Type B pancreatic cell (in vitro differentiated cells): ENCODE measurements at places on chromosomes 2 and 18.

DNA sequence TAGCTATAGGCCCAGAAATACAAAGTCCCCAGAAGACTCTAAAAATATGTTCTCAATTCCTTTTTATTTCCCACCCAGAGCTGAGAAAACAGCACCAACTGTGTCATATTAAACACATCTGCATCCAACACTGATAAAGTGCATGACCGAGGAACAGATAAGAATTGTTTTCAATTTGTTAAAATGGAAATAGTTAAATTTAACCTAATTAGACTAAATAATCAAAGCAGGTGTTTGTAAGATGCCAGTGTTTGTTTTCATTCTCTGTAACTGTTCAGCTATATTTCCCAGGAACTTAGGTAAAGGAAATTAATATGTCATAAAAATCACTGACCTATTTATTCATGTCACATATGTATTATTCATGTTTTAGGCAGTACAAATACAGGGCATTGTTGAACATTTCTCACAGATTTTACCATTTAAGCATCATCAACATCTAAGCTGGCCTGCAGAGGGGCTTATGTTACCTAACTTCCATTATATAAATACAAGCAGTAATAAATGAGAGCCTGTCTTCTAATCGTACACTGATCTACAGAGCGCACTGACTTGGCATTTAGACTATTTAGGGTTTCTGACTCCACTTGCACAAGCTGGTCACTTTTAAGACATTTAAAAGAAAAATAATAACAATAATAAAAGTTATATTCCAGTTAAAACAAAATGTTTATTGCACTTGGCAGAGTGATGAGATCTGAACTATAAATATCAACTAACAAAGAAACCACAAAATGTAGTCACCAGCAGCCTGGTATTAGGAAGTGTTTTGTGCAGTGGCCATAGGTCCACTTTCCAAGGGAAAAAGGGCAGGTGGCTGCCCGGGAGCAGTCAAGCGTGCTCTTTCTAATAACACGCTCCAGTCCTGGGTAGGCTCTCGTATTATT is 86.6 kb upstream of the ZFP36L2 start:
- no peak for DNase-seq

GRCh38 chr2:223459328-223459939 is 142.7 kb downstream of the SCG2 start:
- DNase-seq, result no peak

DNA sequence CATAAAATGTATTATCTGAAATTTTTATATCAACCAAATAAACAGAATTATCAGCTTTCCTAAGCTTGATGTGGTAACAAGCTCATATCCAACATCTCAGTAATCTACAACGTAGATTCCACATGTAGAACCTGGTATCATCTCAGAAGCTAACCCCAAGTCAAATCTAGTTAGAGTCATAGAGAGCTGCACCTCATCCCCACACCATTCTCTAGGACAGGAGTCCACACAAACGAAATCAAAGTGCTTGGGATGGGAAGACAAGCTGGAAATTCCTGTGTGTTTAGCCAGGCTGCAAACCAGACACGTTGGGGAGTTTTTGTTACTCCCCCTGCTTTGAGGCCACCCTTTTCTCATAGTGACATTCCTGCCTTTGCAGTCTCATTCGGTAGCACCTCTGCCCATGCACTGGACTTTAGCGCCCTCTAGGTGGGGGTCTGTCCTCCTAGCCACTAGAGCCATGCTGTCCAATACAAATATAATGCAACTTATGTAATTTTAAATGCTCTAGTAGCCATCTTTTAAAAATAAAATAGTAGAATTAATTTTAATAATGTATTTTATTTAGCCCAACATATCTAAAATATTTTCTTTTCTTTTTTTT is 28.1 kb upstream of the SATB2 start:
- DNase-seq, result no peak

GRCh38 chr2:28927878-28928277 is 33.4 kb downstream of the WDR43 start:
- no peak for DNase-seq

- DNase-seq, result no peak
Measured at GRCh38 chr18:49966090-49966489, 152.8 kb upstream of the ACAA2 start.

GRCh38 chr2:239685556-239685955 is 284.7 kb upstream of the HDAC4 start:
- peak; percentile 48 for DNase-seq

DNA sequence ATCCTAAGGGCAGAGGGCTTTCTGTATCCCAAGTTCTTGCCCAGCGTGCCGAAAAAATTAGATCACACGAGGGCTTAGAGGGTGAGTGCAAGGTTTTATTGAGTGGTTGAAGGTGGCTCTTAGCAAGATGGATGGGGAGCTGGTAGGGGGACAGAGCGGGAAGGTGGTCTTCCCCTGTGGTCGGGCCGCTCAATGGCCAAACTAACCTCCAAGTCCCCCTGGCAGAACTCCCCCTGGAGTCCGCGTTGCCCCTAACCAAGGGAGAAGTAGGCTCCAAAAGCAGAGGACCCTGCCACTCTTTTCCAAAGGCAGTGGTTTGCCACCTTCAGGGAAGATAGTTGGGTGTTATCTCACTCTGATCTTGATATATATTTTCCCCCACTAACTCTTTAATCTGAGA is 63.4 kb downstream of the LYPD1 start:
- no peak for DNase-seq

DNA sequence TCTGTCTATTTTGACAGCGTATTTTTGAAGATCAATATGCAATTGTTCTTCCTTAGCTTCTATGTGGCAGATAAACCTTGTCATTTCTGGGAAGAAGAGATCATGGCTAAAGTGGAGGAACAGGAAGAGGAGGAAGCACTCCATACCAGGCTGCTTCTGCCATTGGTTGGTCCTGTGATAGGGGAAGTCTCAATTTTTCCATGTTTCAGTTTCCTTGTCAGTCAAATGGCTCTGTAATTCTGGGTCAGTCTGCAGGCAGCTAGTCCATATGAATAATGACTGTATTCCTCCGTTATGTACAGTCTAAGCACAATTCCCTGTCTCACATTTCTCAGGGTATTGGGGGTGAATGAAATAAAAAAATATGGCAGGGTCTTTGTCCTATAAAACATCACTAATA is 277.6 kb upstream of the CXCR4 start:
- DNase-seq, result no peak

DNA sequence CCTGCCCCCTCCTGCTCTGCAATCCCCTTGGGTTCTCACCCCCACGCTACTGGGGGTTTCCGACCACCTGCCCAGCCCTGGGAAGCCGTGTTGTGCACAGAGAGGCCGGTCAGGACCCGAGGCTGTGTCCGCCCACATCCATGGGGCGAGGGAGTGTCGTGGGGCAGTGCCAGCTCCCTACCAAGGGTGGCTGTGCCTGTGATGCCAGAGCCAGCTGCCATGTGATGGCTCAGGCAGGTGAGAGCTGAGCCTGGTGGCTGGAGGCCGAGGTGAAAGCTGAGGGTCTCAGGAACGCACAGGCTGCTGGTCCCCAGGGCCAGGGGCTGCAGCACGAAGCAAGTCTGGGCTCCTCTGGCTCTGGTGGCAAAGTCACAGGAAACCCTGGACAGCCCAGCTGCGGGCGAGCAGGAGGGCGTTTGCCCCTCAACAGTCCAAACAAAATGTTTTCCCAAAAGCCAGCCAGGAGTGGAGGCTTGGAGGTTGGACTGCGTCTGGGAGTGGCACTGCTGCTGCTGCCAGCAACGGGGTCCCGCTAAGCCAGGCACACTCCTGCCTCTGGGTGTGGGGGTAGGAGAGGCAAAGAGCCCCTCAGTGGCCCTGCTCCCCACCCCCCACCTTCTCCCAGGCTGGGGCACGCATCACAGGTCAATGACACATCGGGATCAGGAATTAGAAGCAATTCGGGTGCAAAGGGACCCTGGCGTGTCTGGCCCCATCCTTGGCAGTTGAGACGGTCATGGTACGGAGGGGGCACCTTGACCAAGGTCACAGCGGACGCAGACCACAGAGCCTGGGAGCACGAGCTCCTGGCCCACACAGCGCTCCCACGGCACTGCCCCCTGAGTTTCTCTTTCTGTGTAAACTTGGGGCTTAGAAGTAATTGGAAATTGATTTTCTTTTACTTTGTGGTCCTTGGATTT is 72.4 kb upstream of the GPC1 start:
- DNase-seq, result no peak

GRCh38 chr2:24877646-24878045 is 42.4 kb downstream of the ADCY3 start:
- DNase-seq, result no peak

- DNase-seq, result no peak
Measured at GRCh38 chr2:180520206-180520605, 460.2 kb upstream of the UBE2E3 start.

- DNase-seq, result no peak
Measured at GRCh38 chr2:157290525-157290924, 33.0 kb downstream of the GALNT5 start.

DNA sequence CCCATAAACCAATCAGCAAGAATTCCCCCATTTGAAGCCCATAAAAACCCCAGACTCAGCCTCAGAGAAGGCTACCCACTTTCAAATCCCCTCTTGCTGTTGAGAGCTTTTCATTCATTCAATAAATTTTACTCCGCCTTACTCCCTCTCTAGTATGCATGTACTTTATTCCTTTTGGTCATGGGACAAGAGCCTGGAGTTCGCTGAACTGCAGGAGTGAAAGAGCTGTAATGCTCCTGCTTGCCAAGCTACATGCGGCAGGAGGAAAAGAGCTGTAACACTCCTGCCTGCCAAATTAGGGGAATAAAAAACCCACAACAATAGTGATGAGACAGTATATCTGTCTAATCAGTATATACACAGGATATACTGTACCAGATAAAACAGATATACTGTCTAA is 1261.7 kb downstream of the LRP1B start:
- DNase-seq, result no peak

DNA sequence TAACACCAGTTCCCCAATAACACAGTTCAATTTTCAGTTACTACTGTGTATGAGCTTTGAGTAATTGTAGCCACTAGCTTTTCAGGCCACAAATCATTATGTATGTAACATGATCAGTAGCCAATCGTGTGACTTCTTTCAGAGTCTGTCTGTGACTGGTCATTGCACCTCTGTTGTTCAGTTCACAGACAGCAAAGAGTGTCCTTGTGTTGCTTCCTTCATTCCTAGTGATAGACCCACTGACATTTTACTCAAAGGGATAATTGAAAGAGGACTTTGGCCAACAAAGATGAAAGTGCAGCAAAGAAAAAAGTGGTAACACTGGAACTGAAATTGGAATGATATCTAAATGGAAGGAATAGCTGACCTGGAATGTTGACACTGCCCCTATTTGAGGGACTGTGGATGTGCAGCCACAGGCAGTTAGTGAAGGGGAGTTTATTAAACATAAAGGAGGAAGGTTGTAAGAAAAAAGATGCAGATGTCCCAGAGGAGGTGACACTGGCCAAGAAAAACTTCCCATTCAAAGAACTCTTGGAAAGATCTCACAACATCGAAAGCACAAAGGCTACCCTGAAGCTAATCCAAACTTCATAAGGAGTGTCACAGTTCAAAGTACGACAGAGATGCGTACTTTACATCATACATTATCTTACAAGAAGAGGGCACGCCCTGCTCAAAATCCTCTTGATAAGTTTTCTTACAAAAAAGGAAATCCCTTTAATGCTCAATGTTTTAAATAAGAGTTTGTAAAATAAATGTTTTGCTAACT is 19.3 kb downstream of the TTC39C start:
- DNase-seq, result no peak

GRCh38 chr2:72548081-72548764 is 277.6 kb downstream of the EXOC6B start:
- no peak for DNase-seq

- no peak for DNase-seq
Measured at GRCh38 chr2:66538291-66538690, 103.4 kb downstream of the MEIS1 start.

GRCh38 chr2:144382849-144383248 is 137.1 kb downstream of the ZEB2 start:
- no peak for DNase-seq

DNA sequence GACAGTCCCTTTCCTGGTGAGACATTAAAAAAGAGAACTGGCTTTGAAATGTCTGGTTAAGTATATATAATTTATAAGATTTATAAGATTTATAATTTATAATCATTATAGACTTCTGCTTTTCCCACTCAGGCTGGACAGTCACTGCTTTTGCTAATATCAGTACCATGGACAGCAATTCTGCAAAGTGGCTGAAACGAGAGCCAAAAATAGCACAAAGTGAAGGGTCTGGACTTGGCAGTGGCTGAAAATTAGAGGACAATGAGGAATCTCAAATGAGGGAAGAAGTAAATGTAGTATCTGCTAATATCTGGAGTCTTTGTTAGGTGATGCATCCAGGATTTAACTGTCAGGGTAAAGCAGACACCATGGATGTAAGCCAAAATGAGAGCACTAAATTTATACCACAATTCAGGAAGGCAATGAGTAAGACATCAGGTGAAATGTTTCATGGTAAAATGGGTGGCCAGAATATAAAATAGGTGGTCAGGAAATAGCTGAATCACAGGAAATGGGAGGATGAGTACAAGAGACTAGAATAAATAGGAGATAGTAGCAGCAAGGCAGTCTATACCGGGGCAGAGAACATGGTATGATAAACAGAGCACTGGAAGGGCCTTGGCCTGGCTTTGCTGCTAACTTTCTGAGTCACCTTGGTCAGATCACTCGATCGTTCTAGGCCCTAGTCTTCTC is 39.6 kb upstream of the BOD1L2 start:
- DNase-seq, result no peak

GRCh38 chr18:38413193-38413592 is 847.6 kb upstream of the CELF4 start:
- no peak for DNase-seq

DNA sequence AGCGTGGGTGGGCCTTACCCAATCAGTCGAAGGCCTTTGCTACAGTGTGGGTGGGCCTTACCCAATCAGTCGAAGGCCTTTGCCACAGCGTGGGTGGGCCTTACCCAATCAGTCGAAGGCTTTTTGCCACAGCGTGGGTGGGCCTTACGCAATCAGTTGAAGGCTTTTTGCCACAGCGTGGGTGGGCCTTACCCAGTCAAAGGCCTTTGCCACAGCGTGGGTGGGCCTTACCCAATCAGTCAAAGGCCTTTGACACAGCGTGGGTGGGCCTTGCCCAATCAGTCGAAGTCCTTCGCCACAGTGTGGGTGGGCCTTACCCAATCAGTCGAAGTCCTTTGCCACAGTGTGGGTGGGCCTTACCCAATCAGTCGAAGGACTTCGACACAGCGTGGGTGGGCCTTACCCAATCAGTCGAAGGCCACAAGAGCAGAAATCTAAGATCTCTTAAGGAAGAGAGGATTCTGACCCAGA is 16.3 kb upstream of the GAL3ST2 start:
- no peak for DNase-seq

- no peak for DNase-seq
Measured at GRCh38 chr2:36369716-36370115, 14.1 kb downstream of the CRIM1 start.
